ENCODE measurements at places on chromosomes 16 and 17.

GRCh38 chr16:3009568-3010390 lies 2.9 kb upstream of the CLDN9 start:
- DNase-seq, result no peak

DNA sequence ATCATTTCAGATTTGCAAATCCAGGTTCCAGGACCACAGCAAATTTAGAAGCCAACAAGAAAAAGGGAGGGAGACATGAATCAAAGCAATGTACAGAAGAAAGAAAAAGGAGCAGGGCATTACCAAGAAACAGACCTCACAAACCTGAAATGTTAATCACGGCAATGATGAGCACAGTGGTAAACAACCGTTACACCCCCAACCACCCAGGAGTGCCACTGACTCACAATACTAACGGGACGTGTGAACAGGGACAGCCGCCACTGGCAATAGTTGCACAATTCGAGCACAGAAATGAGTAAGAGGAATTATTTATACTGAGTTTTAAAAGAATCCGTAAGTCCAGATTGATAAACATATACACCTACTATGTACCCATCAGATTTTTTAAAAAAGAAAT lies 13.8 kb downstream of the USP22 start:
- peak; percentile 70 for DNase-seq

DNA sequence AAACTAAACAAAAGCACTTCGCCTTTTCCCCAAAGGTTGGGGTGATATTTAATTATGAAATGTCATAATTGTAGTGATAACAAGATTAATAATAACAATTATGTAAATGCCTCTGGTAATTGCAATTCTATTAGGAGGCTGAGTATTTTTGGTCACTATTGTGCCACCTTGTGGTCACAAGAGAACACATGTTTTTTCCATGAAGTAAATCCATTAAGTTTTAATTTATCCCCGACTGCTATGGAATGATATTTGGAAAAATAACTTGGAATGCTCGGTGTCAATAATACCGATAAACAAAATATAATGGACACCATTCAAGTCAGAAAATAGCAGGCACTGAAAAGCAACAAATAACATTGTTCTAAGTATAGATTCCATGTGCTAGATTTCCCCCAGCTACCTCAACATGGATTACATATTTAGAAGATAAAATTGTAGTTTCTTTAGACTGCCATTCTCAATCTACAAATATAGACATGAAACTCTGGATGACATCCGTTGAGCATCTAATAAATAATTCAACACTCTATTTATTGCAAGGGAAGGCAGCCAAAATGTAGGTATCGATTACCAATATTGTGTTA lies 25.0 kb upstream of the KCNJ2 start:
- no peak for DNase-seq

DNA sequence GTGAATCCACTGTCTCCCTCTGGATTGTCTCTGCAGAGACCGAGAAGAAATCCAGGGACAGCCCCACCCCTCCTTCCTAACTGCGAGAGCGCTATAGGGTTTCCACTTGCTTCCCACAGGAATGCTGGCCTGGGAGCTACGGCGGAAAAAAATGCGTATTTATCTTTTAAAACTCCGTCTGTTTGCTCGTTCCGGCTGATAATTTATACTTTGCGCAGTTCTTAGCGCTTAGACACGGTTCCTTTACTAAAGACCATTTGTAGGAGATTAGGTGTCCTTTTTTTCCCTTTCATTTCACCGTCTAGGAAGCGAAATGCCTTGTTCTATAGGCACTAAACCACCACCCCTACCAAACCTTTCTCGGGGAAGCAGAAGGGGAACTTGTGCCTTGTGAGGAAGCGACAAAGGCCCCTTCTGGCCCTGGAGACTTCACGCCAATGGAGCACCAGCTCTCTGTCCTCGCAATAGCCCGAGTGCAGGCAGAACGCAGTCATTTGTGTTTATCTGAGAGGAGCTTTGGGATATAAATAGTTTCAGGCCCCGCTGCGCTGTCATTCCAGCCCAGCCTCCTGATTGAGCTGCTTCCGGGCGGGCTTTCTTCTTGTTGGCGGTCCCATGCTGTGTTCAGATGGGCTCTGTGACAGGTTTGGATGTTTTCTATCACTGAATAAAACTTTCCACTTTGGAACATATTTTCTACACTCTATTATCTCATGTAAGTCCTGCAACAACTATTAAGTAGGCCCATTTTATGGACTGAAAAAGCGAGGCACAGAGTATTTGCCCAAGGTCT lies 791 bp upstream of the SUPT4H1 start:
- DNase-seq, result no peak

GRCh38 chr17:78113804-78114785 lies 14.5 kb downstream of the TMC6 start:
- DNase-seq, result no peak

DNA sequence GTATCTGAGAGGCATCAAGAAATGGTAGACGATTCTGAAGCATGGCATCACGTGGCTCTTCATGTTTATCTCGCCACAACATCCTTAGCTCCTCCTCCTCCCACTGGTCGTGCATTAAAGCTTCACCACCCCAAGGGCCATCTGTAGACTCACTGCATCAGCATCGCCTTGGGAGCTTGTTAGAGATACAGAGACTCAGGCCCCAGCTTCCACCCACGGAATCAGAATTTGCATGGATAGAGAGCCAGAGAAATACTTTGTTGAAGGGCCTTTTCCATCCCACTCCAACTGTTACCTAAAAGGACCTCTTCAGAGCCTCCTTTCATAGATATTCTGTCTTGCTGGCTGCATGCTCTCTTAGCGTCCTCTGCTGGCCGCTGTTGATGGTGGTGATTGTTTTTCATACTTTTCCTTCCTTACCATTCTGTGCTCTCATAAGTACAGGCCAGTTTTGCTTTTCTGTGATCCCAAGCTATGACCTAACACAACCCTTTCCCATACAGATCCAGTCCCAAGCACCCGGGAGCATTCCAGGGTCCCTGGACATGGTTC lies 1049.4 kb upstream of the EEF2KMT start:
- no peak for DNase-seq

DNA sequence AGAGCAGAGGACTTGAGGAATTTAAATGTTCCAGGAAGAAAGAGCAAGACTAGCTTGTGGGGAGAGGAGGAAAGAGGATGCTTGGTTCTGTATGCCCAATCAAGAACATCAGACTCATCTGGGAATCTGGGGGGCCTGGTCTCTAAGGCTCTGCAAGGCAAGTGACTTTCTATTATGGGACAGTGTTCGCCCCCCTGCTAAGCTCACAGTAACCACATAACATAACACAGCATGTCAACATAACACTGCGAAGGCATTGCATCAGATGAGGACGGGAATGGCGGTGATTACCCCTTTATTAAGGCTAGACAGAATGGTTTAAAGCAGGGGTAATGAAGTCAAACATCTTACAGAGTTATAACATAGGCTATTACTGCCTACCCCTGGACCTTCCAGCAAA lies 176.6 kb upstream of the IRX6 start:
- no peak for DNase-seq

GRCh38 chr16:57999366-57999970 lies 1.0 kb downstream of the ZNF319 start:
- no peak for DNase-seq

DNA sequence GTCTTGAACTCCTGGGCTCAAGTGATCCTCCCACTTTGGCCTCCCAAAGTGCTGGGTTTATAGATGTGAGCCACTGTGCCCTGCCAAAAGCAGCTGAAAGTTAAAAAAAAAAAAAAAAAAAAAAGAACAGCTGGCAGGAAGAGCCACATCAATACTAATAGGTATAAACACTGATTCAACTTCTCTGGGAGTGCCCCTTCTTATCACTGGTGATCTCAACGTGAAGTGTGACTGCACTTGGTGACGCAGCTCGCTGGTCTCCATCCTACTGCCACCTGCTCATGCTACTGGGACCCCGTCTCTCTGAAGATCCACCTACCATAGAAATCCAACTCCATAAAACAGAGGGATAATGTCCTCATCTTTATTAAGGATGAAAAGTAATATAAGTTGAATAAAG lies 40.8 kb downstream of the RNF157 start:
- DNase-seq, result no peak

Measured in epithelial cell of prostate (primary cell).